Nephron progenitor cell (in vitro differentiated cells): ENCODE measurements at places on chromosomes 16 and 17.

DNA sequence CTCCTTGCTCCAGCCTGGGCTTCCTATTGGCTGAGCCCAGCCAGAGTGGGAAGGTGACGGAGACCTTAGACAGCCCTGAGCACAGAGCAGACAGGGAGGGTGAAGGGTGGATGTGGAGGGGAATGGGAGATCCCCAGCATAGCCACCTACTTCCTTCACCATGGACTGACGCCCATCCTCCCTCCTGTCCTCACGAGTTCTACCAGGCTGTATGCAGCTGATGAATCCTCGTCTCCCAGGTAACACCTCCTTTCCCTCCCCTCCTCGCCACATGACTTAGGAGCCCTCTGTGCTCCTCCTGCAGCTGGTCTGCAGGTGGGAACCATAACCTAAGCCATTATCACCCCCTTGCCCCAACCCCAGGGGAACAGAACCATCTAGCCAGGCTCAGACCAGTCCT is 9.0 kb upstream of the CRHR1 start:
- H3K4me3 ChIP-seq = no peak overlapping the region
- peaks cover 35% of the 10 kb centered on the region for H3K27me3 ChIP-seq
- H3K27ac ChIP-seq = no peak overlapping the region
- H3K4me1 ChIP-seq = peaks cover 17% of the 10 kb centered on the region
- no peak for DNase-seq
- H3K36me3 ChIP-seq = no peaks in the 10 kb centered on the region

DNA sequence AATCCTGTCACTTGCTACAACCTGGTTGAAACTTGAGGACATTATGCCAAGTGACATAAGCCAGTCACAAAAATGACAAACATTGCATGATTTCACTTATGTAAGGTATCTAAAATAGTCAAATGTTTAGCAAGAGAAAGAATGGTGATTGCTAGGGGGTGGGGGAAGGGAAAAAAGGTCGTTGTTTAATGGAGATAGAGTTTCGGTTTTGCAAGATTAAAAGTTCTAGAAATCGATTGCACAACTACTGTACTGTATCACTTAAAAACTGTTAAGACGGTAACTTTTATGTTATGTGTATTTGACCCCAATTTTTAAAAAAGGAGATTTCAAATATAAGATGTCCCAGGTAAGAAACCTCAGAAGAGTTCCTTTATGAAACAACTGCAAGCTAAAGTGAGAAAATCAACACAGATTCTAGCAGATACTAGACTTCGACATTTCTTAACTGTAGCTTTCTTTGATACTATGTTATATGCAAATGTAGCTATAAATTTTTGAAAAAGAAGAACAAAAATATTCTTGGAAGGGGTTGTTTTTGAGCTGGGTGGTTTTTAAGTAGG is 5.9 kb downstream of the MEOX1 start:
- H3K4me3 ChIP-seq = peak overlapping the region; percentile 62
- H3K36me3 ChIP-seq = peaks cover 4% of the 10 kb centered on the region
- peaks cover 9% of the 10 kb centered on the region for H3K27me3 ChIP-seq
- H3K27ac ChIP-seq = peak overlapping the region; percentile 7

DNA sequence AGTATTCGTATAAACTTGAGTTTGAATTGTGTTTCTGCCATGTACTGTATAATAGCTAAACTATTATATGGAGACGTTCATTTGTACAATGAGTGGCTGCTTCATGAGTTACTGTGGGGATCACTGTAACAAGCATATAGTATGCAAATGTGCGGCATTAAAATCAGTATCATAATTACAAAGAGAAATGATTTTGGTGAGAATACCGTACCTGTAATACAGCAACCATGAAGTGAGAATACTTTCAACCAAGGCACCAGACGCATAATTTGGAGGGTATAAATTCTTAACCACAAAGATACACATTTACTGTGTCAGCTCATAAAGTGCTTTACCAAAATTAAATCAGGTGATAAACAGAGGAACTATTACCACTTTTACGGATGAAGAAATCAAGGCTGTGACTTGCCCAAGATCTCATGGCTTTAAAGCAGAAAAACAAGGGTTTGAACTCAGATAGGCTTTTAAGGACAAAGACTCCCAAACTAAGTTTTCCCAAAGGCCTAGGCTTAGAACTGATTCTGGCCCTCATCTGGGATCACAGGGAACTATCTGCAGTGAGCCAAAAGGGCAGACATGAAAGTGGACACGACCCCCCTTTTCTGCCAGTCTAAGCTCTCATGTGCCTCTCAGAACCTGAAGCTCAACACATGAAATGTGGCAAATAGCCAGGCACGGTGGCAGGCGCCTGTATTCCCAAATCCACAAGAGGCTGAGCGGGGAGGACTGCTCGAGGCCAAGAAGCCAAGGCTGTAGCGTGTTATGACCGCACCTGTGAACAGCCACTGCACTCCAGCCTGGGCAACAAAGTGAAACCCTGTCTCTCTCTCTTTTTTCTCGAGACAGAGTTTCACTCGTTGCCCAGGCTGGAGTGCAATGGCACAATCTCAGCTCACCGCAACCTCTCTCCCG is 6.4 kb downstream of the RPS15A start:
- DNase-seq = no peak
- no peaks in the 10 kb centered on the region for H3K27me3 ChIP-seq
- H3K4me1 ChIP-seq = peaks cover 36% of the 10 kb centered on the region
- no peak overlapping the region for H3K4me3 ChIP-seq

DNA sequence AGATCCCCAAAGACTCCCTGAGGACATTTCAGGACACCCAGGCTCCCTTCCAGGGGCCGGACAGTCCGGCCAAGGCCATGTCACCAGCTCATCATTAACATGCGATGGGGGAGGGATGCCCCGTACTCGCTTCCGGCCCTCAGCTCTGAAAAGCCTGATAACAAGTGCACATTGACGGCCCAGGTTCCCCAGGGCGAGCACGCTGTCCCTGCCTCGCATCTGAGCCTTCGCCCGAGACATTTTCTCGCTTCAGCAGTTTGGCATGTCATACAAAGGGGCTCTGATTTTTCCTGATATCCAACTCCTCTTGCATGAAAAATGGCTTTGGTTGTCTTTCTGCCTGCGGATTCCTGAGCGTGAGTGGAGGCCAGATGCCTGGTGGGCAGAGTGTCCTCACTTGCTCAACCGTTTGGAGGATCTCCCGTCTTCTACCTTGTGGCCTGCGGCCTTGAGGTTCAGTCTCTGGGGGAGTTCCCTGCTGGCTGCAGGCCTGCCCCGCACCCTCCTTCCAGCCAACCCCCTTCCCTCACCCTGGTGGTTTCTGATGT is 14.1 kb downstream of the CACNG4 start:
- H3K27me3 ChIP-seq = peaks cover 12% of the 10 kb centered on the region
- H3K36me3 ChIP-seq = no peaks in the 10 kb centered on the region
- DNase-seq = no peak

GRCh38 chr16:57669476-57670162 is 1.5 kb downstream of the ADGRG3 start:
- peaks cover 39% of the 10 kb centered on the region for H3K4me1 ChIP-seq
- no peak overlapping the region for H3K4me3 ChIP-seq
- H3K27me3 ChIP-seq = no peaks in the 10 kb centered on the region
- H3K36me3 ChIP-seq = no peaks in the 10 kb centered on the region
- DNase-seq = no peak

DNA sequence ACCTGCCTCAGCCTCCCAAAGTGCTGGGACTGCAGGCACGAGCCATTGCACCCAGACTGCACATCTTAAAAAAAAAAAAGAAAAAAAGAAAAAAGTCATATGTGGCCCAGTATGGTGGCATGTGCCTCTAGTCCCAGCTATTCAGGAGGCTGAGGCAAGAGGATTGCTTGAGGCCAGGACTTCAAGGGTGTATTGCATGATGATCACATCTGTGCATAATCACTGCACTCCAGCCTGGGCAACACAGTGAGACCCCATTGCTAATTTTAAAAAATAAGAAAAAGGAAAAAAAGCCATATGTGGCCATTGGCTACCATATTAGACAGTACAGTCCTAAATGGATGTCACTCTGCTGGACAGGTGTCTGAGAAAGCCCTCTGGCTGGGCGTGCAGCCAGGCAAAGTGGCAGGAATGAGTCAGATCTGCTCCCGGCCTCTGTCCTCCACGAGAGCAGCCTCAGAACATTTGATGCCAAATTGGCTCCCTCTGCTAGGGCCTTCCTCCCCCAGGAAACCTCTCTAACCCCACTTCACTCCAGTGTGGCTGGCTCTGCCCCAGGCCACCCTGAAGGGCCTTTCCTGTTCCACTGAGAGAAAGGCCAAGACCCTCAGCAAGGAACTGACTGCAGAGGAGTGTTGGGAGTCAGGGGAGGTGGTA is 14.7 kb downstream of the CA7 start:
- H3K4me3 ChIP-seq = no peak overlapping the region
- H3K27ac ChIP-seq = peak overlapping the region; percentile 32
- no peaks in the 10 kb centered on the region for H3K36me3 ChIP-seq
- H3K27me3 ChIP-seq = peaks cover 3% of the 10 kb centered on the region
- DNase-seq = no peak

DNA sequence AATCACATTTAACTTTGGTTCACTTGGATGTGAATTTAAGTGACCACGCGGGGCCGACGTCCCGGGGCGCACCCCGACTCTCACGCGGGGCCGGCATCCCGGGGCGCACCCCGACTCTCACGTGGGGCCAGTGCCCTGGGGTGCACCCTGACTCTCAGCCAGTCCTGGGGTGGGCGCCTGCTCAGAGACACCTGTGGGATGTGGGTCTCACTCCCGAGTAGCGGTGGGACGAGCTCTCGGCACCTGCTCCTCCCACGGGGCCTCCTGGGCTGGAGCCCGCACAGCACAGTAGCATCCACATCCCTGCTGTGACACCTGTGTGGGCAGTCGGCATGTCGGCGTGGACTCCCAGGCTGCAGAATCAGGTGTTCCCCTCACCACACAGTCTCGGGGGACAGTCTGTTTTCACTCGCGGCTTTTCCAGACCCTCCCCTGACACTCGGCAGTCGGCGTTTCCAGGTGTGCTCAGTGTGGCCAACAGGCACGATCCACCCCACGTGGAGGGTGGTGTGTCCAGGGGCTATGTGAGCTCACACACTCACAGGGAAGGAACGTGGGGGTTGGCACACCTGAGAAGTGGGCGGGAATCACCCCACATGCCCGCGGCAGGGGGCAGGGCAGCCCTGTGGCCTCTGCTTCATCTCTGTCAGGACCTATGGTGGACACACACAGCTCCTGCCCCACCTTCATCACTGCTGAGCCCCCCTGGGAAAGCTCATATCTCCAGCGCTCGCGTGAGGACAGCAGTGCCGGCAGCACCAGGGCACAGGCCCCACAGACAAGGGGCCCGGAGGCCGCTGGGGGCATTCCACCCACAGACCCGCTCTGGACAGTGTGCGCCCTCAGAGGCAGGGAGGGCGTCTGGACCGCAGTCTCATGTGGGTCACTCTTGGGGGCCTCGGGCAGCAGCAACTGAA is 51.8 kb downstream of the LMF1 start:
- peaks cover 36% of the 10 kb centered on the region for H3K4me1 ChIP-seq
- no peak for DNase-seq
- H3K27ac ChIP-seq = no peak overlapping the region
- peaks cover 4% of the 10 kb centered on the region for H3K27me3 ChIP-seq
- H3K4me3 ChIP-seq = no peak overlapping the region

- peak within 1 kb of the TSS; percentile 85 for H3K27ac ChIP-seq
- peaks cover 3% of the 10 kb centered on the region for H3K27me3 ChIP-seq
- H3K36me3 ChIP-seq = peaks cover 21% of the 10 kb centered on the region
- peak; percentile 27 for DNase-seq
- H3K4me1 ChIP-seq = peaks cover 72% of the 10 kb centered on the region
- H3K4me3 ChIP-seq = peak within 1 kb of the TSS; percentile 57
Measured at GRCh38 chr16:29820271-29820701, at the start of gene MVP. Gene MVP, plus strand, starts transcription at chr16:29820462. Its CDS starts 10,088 bp downstream, at chr16:29830550.

- peaks cover 35% of the 10 kb centered on the region for H3K36me3 ChIP-seq
- no peak within 1 kb of the TSS for H3K27ac ChIP-seq
- H3K4me3 ChIP-seq = peak within 1 kb of the TSS; percentile 89
- H3K27me3 ChIP-seq = peaks cover 4% of the 10 kb centered on the region
Measured at GRCh38 chr17:77140878-77141767, at the start of gene SEC14L1. Gene SEC14L1, plus strand, starts transcription at chr17:77140969. Its CDS starts 2,628 bp downstream, at chr17:77143597.

DNA sequence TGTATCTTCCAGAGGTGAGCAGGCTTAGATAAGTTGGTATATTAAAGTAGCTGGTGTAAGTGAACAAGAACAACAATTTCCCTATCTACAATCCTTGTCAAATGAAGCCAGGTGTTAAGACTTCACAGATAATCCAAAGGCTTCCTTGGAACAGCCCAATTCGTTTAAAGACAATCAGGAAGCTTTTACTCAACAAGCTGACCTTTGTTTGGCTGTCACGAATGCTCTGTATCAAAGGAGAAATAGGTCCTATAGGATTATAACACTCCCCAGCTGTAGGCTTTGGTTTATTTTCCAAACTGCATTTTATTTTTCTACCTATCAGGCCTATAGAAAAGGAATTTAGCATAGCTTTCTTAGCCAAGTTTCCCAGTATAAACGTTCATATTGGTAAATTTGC is 766.5 kb upstream of the GOT2 start:
- H3K4me3 ChIP-seq = no peak overlapping the region
- H3K27ac ChIP-seq = no peak overlapping the region
- no peaks in the 10 kb centered on the region for H3K27me3 ChIP-seq
- no peak for DNase-seq

DNA sequence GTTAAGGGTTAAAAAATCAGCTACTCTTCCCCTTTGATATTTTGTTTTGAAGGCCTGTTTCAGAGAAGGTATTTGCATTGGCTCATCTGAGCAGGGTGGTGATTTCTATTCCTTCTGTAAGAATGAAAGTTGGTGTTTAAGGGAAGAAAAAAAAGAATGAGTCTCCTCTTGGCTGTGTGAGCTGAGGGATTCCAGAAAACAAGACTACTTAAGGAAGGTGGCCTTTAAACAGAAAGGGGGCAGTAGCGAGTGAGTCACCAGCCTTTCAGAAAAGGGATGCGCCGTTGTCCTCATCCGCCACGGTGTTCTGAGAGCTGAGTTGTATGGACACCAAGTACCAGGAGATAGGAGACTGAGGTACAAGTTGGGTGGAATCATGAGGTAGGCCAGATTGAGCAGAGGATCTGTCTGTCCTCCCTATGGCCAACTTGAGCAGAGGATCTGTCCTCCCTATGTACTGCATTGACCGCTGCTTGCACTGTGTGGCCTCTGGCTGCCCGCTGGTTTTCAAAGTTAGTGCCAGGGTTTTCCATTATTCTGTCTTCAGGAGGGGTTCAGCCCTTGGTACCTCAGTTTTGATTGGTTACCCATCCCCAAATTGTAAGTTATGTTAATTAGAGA is 8.2 kb downstream of the PRKCA start:
- H3K4me1 ChIP-seq = peaks cover 36% of the 10 kb centered on the region
- DNase-seq = no peak
- no peaks in the 10 kb centered on the region for H3K27me3 ChIP-seq
- H3K27ac ChIP-seq = no peak overlapping the region
- no peak overlapping the region for H3K4me3 ChIP-seq
